Amygdala (tissue), 56 donors: ENCODE measurements at places on chromosomes 6 and 20.

DNA sequence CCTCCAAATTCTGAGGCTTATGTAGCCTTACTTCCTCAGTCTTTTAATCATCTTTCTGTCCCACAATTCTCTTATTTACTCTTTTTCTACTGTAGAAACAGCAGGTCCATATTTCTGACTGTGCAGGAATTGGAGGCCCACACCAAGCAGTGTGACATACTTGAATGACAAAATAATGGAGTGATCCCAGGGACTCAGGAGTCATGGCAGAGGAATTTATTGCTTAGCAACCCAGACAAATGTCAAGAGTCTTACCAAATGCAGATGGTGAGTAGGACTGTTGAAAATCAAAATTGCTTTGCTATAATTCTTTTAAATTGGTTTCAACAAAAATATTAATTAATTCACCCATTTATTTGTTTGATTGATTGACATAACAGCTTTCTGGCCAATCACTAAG lies 59.9 kb downstream of the HTR1B start:
- DNase-seq: no peak

DNA sequence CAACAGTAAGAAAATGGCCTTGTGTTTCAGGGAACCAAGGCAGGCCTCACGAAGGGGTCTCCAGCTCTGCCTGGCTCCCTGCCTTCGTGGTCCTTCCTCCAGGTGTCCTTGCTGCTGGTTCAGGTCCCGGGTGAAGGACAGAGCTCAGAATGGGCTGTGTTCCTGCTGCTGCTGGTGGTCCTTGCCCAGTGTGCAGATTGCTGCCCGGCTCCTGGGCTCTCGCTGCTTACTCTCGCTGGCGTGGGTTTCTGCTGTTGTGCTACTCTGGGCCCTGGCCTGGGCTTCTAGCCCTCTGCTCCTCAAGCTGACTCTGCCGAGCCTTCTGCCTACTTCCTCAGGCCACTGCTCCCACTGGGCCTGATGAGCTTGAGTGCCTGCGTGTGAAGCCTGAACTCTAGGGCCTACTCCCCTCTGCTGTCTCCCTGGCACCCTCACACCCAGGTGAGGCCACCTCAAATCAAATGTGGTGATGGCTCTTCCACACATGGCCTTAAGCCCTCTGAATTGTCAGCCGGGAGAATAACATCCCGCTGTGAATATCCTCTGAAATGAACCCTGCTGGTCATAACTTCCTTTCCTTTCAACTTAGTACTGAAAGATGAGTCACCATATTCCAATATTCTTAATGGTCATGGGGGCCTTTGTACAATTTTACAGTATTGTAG lies 171.6 kb downstream of the FOXC1 start:
- no peak for DNase-seq

DNA sequence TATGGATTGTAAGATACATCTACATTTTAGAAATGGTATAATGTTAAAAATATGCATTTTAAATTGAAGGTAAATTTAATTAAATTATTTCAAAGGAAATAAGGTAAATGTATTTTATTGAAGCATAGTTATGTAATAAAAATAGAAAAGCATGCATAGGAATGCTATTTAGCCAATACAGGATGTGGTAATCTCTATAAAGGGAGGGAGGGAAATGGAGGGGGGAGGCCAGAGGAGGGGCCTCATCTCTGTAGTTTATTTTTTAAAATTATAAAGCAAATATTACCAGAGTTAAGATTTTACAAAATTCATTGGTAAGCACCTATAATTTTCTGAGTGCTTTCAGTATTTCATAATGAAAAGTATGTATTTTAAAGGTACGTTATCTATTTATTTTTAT lies 27.2 kb downstream of the SLC16A10 start:
- no peak for DNase-seq

GRCh38 chr6:162491637-162492036 lies 235.9 kb downstream of the PRKN start:
- DNase-seq: no peak

DNA sequence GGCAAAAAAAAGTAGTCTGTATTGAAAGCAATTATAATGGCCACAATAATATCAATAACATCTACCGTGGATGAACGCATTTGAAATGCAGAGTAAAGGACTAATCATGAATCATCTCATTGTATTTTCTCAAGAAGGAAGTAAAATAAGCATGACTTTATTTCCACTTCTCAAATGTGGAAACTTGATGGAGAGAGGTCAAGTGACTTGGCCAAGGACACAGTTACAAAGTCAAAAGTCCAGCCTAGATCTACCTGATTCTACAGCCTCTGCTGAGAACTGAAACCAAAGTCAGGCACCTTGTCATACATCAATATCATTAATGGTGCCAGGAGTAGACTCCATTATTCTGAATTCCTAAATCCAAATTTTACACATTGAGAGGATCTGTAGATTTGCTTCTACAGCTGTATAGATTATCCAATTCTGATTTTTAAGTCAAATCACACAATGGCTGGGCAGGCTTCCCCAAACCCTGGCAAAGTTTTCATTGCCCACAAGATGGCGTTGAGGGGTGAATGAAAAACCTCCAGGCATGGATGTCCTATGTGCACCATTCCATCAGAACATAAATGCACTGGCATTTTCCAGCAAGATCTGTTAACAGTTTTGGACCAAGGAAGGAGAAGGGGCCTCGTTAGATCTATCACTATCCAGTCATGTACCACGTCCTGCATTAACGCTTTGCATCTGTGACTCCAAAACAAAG lies 423.1 kb downstream of the MAFB start:
- no peak for DNase-seq

GRCh38 chr6:130240232-130240631 lies 17.5 kb upstream of the SAMD3 start:
- DNase-seq: no peak

- DNase-seq: no peak
Measured at GRCh38 chr6:44298055-44298803, 14.9 kb downstream of the AARS2 start.

- DNase-seq: no peak
Measured at GRCh38 chr6:56527934-56528333, 114.8 kb downstream of the DST start.

DNA sequence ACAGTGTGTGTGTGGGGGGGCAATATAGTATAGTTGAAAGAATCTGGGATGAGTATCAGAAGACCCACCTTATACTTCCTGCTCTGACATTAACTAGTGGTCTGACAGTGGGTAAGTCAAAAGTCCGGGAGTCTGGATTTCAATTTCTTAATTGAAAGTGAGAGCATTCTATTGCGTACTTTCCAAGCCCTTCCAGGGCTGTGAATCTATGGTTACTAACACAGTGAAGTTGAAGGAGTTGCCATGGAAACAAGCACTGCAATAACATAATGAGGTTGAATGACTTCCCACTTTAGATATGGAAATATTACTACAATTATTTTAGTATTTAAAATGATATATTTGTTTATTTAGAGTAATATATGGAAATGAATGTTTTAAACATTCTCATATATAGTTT lies 80.2 kb downstream of the MLIP start:
- DNase-seq: no peak

- DNase-seq: no peak
Measured at GRCh38 chr6:134835993-134836392, 113.9 kb downstream of the ALDH8A1 start.

GRCh38 chr20:43977962-43978361 lies 63.3 kb downstream of the TOX2 start:
- no peak for DNase-seq

- DNase-seq: no peak
Measured at GRCh38 chr20:6122873-6123648, at the start of gene FERMT1. FERMT1 (minus strand) TSS chr20:6123030; CDS start chr20:6119554, 3,476 bp downstream.

GRCh38 chr20:32116079-32116521 lies 6.6 kb downstream of the TM9SF4 start:
- no peak for DNase-seq

DNA sequence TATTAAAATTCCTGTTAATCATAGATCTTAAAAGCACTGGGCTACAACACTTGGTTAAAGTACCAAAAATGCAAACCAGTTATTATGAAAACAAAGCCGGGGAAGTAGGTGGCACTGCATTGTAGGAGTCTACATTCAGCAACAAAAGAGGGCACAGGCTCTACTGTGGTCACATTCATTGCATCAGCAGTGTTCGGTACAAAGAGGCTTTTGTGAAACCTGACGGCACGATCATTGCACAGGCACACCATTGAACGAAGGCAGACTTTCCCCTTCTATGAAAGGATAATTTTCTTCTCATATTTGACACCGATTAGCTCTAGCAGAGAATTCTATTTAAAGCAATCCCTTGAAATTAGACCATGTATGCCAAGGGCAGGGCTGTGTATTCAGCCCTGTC lies 44.6 kb upstream of the AGPAT4 start:
- no peak for DNase-seq

GRCh38 chr6:159979136-159979874 lies 10.4 kb downstream of the IGF2R start:
- no peak for DNase-seq

DNA sequence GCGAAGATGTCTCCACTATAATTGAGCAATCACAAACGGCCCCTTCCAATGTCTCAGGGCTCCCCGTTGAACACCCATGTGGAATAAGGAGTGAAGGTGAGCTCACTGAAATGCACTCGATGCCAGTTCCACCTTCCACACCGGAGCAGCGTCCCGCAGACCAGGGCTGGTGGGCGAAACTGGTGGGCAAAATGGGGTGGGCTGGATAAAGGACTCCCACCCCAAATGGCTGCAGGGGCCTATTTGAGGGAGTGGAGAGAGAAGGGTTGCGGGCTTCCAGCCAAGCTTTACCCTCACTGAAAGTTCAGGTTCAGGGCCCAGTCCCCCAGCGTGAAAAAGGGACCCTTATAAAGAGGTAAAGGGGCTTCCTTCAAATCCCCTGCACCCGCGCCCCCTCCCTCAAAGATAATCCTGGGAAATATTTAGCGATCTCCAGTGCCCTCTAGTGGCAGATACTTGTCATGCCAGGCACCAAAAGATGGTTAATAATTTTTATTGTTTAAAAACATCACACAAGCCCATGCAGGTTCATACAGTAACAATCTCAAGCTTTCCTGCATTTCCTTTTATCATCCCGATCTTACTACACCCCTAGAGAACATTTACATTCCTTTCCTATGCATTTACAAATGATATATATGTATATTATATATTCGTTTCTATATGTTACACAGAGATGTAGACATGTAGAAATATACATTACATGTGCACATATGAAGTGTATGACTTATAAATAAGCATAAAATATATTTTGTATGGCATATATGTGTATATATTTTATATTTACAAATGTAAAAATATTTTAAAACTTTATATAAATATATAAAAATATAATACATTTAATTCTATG lies 58.2 kb upstream of the NKX2-2 start:
- DNase-seq: peak; percentile 6

- no peak for DNase-seq
Measured at GRCh38 chr20:3420211-3420707, 12.8 kb upstream of the DNAAF9 start.

DNA sequence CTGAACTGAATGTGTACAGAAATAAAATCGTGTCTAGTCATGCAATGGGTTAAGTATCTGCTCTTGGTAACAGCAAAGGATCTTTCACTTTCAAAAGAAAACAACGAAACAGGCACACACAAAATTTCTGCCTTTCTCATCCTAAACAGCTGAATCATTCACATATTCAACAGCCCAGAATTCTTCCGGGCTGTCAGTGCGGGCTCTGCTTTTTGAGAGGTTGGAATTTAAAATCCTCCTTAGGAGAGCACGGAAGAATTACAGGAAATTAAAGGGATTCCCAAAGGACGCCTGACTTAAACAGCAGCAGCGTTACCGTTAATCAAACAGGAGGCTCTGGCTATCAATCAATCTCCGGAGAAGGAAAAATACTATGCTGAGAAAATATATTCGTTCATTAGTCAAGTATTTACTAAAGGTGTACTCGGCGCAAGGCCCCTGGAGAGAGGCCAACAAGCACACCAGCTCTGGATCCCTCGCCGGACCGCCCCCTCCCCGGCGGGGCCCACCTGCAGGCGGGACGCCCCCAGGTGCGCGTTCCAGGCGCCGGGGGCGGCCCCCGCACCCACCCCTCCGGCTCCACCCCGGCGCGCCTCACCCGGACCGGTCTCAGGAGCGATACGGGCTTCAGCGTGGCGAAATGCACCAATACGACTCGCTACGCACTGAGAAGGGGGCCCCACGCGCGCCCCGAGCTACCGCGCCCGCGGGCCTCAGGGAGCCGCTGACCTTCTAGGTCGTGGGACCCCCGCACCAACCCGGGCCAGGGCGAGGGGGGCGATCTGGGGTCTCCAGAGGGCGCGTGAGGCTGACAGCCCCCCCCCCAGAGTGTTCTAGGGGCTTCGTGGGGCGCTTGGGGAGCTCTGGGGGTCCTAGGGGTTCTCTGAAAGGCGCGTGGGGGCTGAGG lies 1.0 kb downstream of the NAPB start:
- no peak for DNase-seq

GRCh38 chr6:147154454-147154853 lies 49.8 kb upstream of the STXBP5 start:
- DNase-seq: no peak

DNA sequence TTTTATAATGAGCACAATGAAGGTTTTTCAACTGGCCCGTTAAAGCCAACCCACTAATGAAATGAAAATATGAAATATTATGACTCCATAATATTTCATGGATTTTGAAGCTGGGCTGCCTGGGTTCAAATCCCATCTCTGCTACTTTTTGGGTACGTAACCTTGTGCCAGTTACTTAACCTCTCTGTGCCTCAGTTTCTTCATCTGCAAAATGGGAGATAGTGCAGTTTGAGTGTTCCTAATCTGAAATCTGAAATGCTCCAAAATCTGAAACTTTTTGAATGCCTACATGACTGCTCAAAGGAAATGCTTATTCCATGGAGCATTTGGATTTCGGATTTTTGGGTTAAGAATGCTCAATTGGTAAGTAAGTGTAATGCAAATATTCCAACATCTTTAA lies 29.5 kb downstream of the PTPRA start:
- DNase-seq: no peak

DNA sequence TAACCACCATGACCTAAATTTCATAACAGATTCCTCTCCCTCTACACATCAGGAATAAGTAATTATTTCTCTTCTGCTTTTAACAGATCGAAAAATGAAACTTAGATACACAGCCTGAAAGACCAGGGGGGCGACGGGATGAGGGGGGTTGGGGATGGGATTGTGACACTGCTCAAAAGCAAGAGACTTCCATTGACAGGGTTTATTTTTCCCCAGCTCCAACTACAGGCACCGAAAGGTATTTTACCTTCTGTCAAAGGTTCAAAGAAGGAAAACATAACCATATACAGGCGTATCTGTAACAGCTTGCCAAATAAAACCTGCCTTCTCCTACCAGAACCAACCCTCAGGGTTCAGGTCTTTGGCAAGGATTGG lies 1.3 kb downstream of the EPHA7 start:
- DNase-seq: no peak

DNA sequence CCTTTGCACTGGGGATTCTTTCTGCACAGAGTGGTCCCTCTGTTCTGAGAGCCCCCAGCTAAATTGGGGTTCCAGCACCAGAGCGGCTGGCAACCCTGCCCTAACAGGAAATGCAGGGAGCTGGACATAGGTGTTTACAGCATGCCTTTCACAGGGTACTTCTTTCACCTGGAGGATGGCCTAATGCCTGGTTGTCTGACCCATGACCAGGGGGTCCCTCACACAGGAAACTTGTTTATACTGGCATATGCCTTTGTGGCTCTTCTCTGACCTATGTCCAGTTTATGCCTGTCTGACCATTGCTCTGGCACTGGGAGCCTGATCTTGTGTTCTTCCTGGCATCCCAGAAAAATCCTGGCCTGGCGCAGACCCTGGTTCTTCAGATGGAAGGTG lies 66.1 kb downstream of the AFG1L start:
- DNase-seq: no peak
